ENCODE measurements at places on chromosomes 3 and 15.

GRCh38 chr15:51814606-51815005, 14.8 kb upstream of the TMOD3 start:
- no peak for DNase-seq

- no peak for DNase-seq
Measured at GRCh38 chr3:169022457-169022856, 641.1 kb downstream of the MECOM start.

GRCh38 chr3:129085818-129086217, 25.2 kb downstream of the GP9 start:
- no peak for DNase-seq

DNA sequence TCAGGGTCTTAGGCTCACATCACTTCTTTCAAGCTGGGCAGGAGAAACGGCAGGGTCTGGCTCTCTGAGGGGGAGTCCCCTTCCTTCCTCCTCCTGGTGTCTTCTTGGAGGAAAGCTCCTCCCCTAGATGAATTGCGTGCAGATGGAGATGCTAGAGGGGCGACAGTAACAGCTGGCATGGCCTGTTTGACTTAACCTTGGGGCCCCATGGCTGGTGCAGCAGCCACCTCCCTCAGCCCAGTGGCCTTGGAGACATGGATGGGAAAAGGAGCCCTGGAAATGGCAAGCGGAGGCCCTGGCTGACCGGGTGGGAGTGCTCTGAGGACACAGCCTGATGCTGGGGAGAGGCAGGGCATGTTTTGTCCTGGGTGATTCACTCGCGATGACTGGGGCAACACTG, 20.2 kb downstream of the PAK6 start:
- DNase-seq, result no peak

- DNase-seq, result peak; percentile 13
Measured at GRCh38 chr15:45399381-45400212, 21.3 kb upstream of the GATM start.

- DNase-seq, result peak; percentile 19
Measured at GRCh38 chr15:80208758-80209734, 43.0 kb downstream of the CTXND1 start.

GRCh38 chr15:57614241-57614640, 22.5 kb downstream of the MYZAP start:
- DNase-seq, result no peak

DNA sequence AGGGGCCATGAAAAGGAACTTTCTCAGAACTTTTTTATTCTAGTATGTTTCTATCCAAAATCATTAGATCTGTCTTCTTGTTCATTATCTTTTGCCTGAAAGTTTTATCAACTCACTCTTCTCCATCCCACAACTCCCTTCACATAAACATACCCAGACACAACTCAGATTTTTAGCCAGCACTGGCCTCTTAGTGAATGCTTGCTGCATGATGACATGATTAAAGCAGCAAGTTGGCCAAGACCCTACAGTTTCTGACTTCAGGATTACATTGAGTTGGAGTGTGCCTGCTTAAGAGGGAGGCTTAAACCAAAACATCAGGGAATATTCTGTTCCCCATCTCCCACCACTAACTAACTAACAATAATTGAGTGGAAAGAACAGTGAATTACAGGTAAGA, 38.1 kb downstream of the PLSCR2 start:
- DNase-seq, result no peak

DNA sequence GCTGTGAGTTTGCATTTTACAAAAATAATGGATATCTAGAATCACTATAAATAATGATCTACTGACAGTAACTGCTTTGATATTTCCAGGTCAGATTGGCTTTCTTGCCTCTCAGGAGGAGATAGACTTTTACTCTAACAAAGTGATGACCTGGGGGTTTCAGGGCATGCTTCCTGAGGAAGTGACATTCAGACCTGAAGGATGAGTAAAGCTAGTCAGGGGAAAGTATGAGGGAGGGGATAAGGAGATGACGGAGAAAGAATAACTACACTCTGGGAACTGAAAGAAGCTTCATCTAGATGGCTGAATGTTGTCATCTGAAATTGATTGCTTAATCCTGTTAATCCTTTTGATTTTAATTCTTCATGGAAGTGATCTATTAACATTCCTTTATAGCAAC, 32.2 kb downstream of the ARMC8 start:
- no peak for DNase-seq

DNA sequence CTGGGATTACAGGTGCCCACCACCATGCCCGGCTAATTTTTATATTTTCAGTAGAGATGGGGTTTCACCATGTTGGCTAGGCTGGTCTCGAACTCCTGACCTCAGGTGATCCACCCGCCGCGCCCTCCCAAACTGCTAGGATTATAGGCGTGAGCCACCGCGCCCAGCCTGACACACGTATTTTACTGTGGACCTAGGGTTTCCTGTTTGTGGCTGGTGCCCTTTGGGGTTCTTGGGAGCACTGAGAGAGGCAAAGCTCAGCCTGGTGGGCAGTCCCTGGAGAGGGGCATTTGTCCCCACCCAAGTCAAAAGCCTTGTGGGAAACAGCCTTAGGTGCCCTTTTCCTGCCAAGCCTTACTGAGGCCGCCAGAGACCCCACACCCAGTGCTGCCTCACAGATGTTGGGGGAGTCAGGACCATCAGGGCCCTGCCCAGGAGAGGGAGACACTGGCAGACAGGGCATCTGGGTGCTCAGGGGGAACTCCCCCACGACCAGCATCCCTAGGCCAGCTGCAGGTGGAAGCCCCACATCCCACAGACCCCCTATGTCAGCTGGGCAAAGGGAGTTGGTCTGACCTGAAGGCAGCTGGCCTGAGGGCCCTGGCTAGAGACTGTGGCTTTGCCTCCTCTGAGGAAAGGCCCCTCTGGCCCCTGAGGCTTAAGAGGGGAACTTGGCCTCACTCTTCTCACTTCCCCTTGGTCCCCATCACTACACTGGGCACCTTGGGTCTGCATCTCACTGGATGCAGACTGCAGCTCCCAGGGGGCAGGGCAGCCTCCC, 35.1 kb downstream of the DNAH1 start:
- DNase-seq, result no peak

- no peak for DNase-seq
Measured at GRCh38 chr3:25430287-25430934, 2.3 kb downstream of the RARB start.

- DNase-seq, result no peak
Measured at GRCh38 chr3:126472277-126473006, 3.2 kb downstream of the ZXDC start.

GRCh38 chr3:117853923-117854668, 1144.5 kb downstream of the TUSC7 start:
- DNase-seq, result no peak

DNA sequence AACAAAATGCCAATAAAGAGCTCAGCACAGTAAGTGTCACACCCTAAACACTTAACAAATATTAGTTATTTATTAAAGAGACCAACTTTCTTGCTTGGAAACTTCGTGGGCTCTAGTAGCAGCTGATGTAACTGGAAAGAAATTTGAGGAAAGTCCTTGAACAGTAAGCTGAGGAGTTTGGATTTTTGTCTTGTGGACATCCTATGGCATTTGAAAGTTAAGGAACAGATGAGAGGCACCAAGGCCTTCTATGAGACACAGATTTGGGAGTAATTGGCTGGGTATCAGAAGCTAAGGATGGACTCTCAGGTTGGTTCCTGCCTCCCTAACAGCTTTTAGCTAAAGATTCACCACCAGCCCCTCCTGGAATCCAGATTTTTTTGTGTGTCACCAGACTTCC, 59.7 kb upstream of the FILIP1L start:
- no peak for DNase-seq

DNA sequence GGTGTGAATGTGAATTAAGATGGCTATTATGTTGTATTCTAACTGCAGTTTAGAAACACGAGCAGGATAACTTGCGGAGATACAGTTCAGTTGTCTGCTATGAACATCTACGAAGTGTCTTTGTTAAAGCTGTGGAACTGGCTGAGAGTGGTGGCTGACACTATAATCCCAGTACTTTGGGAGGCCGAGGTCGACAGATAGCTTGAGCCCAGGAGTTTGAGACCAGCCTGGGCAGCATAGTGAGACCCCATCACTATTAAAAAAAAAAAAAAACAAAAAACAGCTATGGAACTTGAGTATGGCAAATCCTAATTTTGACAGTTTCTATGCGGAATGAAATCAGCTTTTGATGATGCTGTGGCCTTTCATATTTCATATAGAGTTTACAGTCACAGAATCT, 1.7 kb downstream of the EAF1 start:
- DNase-seq, result no peak

DNA sequence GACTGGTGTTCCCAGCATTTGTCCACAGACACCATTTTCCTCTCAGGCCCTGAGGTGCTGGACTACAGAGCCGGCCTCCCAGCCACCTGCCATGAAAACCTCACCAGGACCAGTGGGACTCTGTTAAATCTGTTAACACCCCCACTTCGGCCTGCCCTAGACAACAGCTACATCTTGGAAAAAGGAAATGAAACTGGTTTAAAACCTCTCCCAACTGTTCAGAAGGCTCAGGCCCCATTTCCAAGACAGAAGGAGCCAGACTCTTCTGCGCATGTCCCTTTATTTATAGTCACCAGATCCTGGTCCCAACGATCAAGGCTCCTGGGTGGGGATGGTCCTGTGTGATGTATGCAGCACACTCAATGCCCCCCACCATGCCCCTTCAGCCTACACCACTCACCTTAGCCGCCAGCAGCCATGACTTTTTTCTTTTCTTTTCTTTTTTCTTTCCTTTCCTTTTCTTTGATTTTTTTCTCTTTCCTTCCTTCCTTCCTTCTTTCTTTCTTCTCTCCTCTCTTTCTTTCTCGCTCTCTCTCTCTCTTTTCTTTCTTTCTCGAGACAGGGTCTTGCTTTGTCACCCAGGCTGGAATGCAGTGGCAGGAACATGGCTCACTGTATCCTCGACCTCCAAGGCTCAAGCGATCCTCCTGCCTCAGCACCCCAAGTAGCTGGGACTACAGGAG, 25.5 kb upstream of the FLNB start:
- no peak for DNase-seq

GRCh38 chr3:128383316-128384235, 83.1 kb downstream of the DNAJB8 start:
- DNase-seq, result peak; percentile 18

DNA sequence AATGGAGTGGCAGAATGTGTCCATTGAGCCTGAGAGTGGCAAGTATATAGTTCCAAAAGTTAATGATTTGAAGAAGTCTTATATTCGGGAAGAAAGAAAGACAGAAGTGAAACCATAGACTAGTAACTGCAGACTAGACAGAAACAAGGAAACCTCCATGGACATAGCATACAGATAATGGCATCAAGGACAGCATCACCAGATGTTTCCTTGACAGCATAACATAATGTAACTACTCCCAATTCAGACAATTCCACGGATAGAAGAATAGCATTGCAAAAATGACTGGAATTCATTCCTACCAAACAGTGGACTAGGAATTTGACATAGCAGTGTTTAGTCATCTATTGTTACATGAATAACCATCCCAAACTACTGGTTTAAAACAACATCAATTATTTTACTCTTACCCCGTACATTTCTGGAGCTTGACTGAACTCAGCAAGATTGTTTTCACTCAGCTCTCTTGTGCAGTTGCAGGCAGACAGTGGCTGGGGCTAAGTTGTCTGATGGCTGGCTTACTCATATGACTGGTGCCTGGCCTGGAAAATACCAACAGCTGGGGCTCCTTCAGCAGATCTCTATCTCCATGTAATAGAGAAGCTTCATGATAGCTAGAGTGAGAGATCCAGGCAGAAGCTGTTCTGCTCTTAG, 109.7 kb upstream of the GADL1 start:
- no peak for DNase-seq

Measured in NCI-H446 (cell line).